Stimulated activated CD4-positive, alpha-beta T cell treated with anti-CD3 and anti-CD28 coated beads, Interleukin-4, amount 100 ng/mL, for 48 hours (primary cell): ENCODE measurements at places on chromosomes 5 and 9.

- DNase-seq, result no peak
Observed at GRCh38 chr5:37103302-37103701, 145.9 kb downstream of the CPLANE1 start.

DNA sequence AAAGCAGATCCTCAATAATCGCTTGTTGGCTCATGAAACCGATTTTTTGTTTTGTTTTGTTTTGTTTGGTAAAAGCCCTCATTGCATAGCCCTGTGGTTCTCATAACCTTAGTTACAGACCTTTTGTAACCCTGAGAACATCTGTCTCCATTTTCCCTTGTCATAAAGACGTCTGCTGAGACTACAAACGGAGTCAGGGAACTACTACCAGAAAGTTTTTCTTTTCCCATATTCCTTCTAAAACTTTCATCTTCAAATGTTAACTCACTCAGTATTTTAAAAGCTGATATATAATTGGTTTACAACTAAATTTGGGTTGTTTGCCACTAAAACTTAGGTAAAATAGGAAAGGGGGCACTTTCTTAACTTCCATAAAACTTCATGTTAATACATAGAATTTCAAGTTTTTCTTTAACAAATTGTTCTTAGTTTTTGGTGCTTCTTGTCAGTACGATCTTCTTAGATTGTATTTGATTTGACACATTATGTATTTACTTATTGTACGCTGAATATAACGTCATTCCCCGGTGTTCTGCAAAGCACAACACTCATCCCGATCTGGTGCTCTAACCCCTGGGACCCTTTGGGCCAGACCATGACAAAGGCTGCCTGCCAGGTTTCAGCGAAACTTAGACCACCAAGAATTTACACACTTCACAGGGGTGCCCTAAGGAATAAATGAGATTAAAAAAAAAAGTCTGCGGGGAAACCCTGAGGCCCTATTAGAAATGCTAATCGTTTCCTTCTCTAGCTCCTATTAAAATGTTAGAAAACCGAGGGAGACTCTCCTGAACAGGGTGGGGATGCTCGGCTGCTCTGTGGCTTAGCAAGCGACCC lies 1.1 kb upstream of the ANP32B start:
- DNase-seq, result no peak

DNA sequence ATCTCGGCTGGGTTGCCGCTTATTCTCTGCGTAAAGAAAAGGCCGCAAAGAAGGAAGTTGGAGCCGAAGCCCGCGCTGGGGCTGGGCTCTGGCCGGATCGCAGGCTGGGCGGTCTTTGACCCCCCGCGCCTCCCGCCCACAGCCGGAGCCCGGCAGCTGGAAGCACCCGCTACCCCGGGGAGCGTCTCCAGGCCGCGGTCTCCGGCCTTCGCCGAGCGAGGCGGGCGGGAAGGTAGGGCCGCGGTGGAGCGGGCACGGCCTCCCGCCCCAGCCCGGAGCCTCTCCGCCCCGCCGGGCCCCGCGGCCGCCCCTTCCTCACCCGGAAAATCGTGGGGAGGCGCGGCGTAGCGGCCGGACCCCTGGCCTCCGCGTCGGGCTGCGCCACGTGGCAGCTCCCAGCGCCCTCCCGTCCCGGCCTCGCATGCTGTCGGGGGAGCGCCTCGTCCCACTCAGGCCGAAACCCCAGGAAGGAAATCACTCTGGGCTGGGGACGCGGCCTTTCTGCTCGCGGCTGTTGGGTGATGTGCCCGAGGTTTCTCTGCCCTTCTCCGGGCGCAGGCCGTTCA lies 12.0 kb downstream of the FOXD1 start:
- DNase-seq, result no peak

- no peak for DNase-seq
Observed at GRCh38 chr5:60487476-60487875, 212.5 kb downstream of the DEPDC1B start.

DNA sequence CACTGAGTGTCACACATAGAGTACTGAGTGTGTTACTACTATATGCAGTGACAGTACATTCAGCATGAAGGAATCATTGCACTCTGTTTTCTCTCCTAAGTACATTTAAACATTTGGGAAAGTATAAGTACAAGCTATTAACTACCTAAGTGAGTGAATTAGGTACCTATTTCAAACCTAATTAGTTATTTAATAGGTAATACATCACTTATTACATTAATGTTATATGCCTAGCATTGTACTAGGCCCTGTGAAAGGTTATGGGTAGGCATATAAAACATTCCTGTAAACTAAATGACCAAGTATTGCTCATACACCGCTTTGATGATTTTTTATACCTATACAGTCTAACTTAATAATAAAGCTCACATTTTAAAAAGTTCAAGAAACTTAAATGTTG lies 25.7 kb upstream of the PPP3R2 start:
- no peak for DNase-seq
